ENCODE measurements at places on chromosomes 1 and 21.
A peak's percentile ranks its signal among the peaks of the same experiment; 100 is the strongest.

GRCh38 chr1:4847711-4848110, 193.3 kb downstream of the AJAP1 start:
- no peak for DNase-seq

DNA sequence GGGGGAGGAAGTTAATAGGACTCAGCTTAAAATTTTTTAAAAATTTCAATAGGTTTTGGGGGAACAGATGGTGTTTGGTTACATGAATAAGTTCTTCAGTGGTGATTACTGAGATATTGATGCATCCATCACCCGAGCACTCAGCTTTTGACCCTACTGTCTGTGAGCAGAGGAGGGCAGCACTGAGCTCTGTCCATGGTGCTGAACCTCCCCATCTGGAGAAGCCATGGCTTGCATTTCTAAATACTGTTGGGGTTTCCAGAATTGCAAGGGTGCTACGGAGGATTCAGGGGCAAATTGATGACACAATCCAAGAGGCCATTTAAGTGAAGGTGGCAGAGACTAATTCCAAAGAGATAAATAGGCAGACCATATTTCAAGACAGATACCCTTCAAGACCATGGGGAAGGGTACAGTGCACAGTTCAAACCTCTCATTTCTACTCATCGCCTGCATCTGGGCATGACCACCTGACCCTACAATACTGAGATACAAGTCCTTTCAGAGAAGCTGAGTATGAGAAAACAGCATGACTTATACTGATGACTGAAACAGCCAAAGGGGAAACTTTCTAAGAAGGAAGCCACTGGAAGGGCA, 17.2 kb downstream of the SYT2 start:
- peak; percentile 77 for DNase-seq

GRCh38 chr1:111818546-111818945, 62.8 kb downstream of the DDX20 start:
- no peak for DNase-seq

DNA sequence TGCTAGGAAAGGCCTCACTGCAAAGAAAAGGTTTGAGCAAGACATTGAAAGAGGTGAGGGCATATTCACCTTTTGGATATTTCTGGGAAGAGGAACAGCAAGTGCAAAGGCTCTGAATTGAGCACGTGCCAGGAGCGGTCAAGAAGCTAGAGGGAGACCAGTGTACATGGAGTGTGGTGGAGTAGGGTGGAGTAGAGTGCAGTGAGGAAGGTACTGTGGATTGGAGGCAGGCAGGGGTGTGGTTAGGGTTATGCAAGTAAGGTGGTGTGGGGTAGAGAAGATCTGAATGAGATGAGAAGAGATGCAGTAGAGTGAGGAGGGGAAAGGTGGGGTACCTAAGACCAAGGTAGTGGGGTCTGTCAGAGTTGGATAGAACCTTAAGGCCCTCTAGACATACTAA, 119.6 kb downstream of the OMA1 start:
- no peak for DNase-seq

- DNase-seq: peak; percentile 86
These were observed 436.4 kb downstream of the PLA2G4A start for GRCh38 chr1:187264995-187265602.

GRCh38 chr1:47569681-47570470, 132.0 kb downstream of the FOXD2 start:
- DNase-seq: peak; percentile 93

DNA sequence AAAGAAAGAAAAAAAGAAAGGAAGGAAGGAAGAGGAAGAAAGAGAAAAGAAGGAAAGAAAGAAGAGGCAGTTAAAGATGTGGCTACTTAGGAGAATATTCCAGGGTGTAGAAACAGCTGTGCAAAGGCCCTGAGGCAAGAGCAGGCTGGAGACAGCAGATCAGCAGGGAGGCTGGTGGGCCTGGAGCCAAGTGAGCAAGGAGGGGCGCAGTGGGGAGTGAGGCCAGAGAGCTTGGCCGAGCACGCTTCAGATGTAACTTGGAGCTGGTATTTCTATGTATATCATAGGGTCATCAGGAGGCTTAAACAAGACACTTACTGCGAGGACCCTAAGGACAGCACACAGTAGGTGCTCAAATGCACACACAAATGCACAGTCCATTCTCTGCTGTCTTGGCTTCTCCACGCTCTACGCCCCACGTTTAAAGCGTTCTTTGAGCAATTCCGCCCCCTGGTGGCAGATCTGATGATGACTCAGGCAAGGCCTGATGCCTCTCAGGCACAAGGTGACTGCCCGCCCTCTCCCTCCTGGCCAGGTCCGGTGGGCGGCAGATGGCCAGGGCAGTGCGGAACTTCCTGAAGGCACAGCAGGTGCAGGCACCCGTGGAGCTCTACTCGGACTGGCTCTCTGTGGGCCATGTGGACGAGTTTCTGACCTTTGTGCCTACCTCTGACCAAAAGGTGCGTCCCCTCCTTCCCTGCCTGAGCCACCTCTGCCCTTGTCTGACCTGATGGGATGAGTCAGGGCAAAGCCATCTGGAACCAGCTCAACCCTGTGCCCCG, 11.9 kb upstream of the PADI3 start:
- DNase-seq: peak; percentile 83

DNA sequence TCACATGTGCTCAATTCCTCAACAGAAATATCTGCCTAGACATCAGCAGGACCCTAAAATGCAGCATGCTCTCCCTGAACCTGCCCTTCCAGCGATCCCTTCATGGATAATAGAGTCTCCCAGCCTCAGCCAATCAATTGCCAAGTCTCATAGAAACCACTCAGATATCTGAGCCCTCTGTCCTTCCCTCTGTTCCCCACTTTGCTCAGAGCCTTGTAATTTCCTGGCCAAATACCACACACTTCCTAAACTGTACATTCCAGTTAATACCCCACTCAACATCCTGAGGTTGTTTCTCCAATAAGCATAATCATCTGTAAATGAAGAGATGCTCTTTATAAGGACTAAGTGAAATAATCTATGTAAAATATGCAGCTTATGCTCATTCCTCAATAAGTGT, 59.3 kb upstream of the PTGFRN start:
- no peak for DNase-seq

DNA sequence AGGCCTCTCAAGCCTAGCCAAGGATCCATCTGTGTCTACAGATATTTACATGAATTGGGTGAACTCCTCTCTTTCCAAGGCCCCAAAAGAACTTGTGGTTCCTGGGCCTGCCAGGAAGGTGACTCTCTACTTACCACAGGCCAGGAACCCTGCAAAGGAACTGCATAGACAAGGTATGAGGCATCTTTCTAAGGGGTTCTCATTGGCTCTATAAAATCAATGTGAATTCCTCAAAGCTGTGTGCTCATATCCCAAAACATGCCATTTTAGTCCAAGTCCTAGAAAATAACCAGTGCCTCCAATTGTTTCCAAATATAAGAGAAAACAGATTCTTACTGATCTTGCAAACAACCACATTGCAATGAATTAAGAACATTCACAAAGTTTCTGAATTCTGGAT, 39.9 kb upstream of the RGL1 start:
- DNase-seq: peak; percentile 72

- no peak for DNase-seq
These were observed 52.0 kb upstream of the RGS2 start for GRCh38 chr1:192756847-192757246.

DNA sequence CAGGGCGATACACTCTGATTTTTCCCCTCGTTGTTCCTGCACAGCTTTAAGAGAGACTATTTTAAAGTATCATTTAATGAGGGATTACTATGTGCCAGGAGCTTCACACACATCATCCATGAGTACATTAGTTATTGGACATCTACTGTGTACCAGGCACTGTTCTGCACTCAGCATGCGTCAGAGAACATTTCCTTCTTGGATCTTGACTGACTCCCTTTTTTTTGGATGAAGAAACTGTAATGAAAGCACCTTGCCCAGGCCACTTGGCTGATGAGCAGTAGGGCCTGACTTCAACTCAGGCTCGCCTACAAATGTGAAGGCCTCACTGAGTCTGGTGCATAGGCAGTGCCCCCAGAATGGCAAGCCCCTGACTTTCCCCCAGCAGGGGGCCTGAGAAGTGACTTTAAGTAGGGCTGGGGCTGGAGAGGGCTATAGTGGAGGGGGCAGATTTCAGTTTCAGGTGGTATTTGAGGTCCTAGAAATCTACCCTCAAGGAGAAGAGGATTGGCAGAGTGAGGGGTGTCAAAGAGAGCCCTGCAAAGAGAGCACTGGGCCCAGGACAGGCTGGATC, 50.0 kb downstream of the PTPRU start:
- DNase-seq: no peak

DNA sequence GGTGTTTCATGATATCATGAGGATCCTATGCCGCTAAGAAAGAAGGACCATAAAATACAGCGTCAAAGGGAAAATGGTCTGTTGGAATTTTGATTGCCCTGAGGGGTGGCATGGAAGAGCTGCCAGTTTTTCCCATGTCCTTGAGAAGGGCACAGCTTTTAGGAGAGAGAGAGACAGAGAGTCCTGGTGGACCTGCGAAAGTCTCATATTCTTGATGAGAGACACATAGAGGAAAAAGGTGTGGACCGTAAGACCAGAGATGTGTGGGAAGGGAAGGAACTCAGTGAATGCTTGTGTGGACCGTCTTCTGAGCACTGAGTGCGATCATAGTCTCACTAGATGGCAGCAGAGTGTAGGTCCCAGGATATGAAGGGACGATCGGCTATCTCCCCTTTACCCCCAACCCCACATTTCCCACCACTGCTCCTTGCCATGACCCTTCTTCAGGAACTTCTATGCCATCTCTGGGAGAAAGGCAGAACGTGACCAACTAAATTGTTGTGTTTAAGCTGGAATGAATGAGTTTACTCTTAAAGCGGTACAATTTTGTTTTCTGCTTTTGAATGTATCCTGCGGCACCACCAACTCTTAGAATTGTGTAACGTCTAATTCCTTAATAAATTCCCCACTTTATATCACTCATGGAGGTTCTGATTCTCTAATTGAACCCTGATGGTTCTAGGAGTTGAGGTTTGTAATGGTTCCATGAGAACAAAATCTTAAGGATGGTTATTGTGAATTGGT, 117.7 kb downstream of the CTH start:
- peak; percentile 59 for DNase-seq

DNA sequence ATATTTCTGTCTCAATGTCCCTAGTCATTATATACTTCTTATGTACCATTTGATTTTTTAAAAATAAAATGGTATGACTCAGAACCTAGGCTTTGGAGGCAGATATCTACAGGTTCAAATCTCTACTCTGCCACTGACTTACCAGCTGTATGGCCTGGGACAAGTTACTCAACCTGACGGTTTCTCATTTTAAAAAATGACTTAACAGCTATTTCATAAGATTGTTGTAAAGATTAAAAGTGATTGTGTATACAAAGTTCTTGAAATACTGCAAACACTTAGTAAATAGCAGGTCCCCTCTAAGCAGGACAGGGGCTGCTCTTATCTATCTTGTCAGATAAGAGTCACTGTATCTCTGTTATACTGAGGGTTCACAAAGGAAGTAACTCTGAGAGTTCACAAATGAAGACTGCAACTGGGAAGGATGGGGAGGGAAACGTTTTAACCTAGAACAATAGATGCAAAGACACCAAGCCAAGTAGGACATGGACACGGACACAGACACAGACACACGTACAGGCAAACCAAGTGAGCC, 2.6 kb downstream of the BCAR3 start:
- no peak for DNase-seq

DNA sequence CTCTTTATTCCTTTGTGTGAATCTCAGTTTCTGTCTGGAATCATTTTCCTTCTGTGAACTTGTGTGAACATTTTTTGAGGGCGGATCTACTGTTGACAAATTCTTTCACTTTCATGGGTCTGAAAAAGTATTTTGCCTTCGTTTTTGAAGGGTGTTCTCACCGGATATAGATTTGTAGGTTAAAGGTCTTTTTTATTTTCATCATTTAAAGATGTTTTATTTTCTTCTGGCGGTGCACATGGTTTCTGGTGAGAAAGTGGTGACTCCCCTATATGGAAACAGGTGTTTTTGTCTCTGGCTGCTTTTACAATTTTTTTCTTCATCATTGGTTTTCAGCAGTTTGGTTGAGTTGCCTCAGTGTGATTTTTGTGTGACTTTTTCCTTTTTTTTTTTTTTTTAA, 94.9 kb downstream of the DYRK1A start:
- peak; percentile 36 for DNase-seq

DNA sequence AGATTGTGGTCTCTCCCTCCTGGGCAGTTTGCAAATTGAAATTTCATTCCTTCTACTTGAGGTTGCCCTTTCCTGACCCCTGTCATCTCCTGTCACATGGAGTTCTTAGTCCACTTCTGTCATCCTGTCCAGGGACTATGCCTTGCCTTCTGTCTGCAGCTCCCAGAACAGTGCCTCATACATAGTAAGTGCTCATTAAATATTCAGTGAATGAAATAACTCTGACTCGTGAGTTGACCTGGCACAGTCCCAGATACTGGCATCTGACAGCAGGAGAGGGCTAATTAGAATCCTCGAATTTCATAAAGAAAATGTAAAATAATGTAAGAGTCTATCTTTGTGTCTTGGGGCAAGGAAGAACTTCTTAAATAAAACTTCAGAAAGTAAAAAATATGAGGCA, 50.8 kb downstream of the CNIH3 start:
- DNase-seq: peak; percentile 15

DNA sequence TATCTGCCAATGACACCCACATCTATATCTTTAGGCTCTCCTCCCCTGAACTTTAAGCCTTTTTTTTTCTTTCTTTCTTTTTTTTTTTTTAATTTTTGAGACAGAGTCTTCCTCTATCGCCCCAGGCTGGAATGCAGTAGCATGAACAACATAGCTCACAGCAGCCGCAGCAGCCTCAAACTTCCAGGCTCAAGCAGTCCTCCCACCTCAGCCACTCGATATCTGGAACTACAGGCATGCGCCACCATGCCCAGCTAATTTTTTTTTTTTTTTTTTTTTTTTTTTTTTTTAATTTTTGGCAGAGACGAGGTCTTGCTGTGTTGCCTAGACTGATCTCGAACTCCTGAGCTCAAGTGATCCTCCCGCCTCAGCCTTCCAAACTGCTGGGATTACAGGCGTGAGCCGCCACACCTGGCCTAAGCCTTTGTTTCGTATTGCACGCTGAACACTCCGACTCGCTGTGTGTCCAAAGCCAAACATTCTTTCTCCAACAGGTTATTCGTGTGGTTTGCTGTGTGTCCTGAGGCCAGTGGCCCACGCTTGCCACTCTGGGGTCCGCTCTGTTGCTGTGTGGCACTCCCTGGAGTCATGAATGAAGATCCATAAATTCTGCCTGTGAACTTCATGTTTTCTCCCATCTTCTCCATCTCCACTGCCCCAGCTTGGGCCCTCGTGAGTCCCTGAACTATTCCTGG, 119.4 kb downstream of the CAMTA1 start:
- no peak for DNase-seq

- DNase-seq: peak; percentile 92
These were observed 734.2 kb upstream of the ADAMTS5 start for GRCh38 chr21:27700974-27701614.

Data from GM23248 (cell line).